ENCODE measurements at places on chromosomes 1 and 21. TPM values are rescaled to one million over a fixed set of nuclear protein-coding genes. Genes with fewer than 3 reads are reported as not detected.

Gene EDARADD
- not detected for polyA plus RNA-seq

Gene NTNG1
- 3.3 TPM for polyA plus RNA-seq

Gene HENMT1
- polyA plus RNA-seq: 2.2 TPM

DNA sequence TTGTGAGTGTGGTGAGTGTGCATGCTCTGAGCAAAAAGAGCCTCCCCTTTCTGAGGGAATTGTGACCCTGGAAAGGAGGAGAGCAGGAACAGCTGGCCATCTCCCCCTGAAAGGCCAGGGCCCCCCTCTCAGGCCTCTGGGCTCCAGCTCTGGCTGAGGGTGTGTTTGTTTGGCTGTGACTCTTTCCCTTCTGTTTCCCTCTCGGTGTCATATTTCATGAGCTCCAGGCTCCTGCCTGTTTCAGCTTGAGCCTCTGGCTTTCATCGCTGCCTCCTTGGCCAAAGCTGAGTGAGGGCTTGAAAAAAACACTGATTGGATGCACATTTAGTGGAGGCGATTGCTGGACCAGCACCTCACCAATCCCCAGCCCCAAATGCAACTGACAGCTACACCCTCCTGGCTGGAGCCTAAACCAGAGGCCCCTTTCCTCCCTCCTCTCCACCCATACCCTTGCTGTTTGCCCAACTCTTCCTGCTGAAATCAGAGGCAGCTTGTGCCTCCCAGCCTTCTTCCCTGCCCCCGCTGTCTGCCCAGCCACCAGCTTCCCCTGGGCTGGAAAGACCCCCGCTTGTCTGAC lies 64.1 kb downstream of the DDR2 start:
- DNase-seq: peak; percentile 53

- DNase-seq: no peak
Measured at GRCh38 chr1:205313563-205314308, 7.8 kb downstream of the NUAK2 start.

Gene KRTAP20-3
- not detected for polyA plus RNA-seq

Gene CAMK2N1
- polyA plus RNA-seq: 40.2 TPM

- DNase-seq: no peak
Measured at GRCh38 chr1:39673215-39673614, 1.3 kb upstream of the NT5C1A start.

Gene CTH
- polyA plus RNA-seq: 7.2 TPM

DNA sequence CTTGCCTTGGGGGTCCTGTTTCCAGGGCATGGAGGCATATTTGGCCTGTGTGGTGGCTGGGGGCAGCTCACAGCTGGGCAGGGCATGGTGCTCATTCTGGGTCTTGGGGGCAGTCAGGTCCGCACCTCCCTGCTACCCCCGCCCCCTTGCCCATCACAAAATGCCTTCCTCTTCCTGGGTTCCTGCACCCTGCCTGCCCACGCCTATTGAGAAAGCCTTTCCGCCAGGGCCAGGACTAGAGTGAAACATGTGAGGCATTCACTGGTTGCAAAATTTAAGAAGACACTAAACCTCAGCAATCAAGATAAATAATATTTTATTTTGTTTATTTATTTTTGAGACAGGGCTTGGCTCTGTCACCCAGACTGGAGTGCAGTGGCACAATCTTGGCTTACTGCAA lies 19.7 kb downstream of the PTAFR start:
- DNase-seq: no peak

GRCh38 chr1:3441880-3442279 lies 12.6 kb upstream of the ARHGEF16 start:
- DNase-seq: no peak

Gene ANGPTL3
- not detected for polyA plus RNA-seq

GRCh38 chr1:230878591-230878990 lies 10.3 kb upstream of the C1orf198 start:
- peak; percentile 98 for DNase-seq

Gene PLD5
- not detected for polyA plus RNA-seq

Gene CR1L
- polyA plus RNA-seq: not detected

DNA sequence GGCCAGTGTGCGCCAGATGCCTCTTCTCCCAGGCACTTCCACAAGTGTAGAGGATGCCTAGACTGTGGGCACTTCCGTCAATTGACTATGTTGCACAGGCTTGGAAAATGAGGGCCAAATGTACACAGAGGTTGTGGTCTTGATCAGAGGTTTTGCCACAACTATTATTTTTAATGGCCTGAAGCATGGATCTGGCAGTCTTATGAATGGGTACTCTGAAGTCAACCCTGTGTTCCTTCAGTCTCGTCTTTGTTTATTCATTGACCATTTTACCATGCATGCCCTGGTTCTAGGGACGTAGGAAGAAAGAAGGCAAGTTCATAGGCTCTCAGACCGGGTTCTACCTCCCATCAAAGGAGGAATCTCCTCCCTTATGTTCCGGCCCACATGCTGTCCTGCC lies 329.1 kb downstream of the HHAT start:
- DNase-seq: no peak

- DNase-seq: no peak
Measured at GRCh38 chr21:44485254-44485793, 30.0 kb downstream of the LRRC3 start.

Data from BJ (cell line).